ENCODE measurements at places on chromosomes 12 and 14.

GRCh38 chr14:79614448-79614847 lies 596.9 kb downstream of the DIO2 start:
- DNase-seq = no peak

- DNase-seq = no peak
Observed at GRCh38 chr12:73225941-73226340, 953.8 kb downstream of the TRHDE start.

GRCh38 chr14:83017296-83017695 lies 1483.6 kb upstream of the SEL1L start:
- DNase-seq = no peak

DNA sequence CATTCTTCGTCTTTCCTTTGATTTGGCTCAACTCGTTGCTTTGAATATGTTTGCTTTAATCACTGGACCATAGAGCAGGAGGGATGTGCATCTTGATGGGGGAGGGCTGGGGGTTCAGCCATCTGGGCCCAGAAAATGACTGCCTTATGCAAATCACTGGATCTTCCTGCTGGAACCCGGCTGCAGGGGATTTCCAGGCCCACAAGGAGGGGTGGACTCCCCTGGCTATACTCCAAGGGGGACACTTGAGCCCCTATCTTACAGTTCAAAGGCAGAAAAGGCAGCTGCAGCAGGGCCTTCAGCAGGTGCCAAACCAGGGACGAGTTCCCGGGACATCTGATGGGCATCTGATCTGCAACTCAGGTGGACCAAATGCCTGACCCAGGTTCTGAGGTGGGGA lies 122.5 kb downstream of the DICER1 start:
- DNase-seq = no peak

- DNase-seq = peak; percentile 75
Observed at GRCh38 chr14:68794130-68794850, 1.4 kb upstream of the ZFP36L1 start.

- no peak for DNase-seq
Observed at GRCh38 chr14:52325630-52326029, 11.5 kb downstream of the PTGER2 start.

GRCh38 chr14:74843653-74844052 lies 32.3 kb downstream of the PROX2 start:
- DNase-seq = no peak

GRCh38 chr12:57175428-57176138 lies 28.2 kb upstream of the LRP1-AS start:
- DNase-seq = peak; percentile 90

DNA sequence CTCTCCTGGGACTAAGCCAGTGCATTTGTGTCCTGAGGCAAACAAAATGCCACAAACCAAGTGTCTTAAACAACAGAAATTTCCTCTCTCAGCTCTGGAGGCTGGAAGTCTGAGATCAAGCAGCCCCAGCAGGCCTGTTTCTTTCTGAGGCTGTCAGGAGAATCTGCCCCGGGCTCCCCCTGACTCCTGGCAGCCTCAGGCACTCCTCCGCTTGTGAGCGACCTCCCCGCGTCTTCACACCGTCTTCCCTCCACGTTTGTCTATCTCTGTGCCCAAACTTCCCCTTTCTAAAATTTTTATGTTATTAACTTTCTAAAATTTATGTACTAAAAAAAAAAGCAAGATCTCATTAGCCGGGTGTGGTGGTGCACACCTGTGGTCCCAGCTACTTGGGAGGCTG lies 59.7 kb downstream of the RIMBP2 start:
- peak; percentile 85 for DNase-seq

DNA sequence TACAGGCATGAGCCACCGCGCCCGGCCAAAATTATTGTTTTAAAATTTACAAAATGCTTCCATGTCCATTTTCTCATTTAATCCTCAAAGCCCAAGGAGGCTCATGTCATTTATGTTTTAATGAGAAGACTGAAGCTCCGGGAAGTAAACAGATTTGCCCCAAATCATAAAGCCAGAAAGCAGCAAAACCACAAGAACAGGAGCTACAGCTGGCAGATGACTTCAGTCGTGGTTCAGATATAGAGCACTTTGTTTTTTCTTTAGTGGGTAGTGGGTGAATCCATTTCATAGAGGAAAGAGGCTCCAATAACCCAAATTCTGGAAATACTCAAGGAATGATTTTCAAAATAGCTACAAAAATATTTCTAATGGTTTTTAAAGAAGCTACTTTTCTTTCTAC lies 45.4 kb upstream of the VPS33A start:
- no peak for DNase-seq

GRCh38 chr12:95200128-95200894 lies 17.0 kb downstream of the FGD6 start:
- no peak for DNase-seq

GRCh38 chr12:69583203-69583602 lies 2.1 kb upstream of the CCT2 start:
- DNase-seq = peak; percentile 73

DNA sequence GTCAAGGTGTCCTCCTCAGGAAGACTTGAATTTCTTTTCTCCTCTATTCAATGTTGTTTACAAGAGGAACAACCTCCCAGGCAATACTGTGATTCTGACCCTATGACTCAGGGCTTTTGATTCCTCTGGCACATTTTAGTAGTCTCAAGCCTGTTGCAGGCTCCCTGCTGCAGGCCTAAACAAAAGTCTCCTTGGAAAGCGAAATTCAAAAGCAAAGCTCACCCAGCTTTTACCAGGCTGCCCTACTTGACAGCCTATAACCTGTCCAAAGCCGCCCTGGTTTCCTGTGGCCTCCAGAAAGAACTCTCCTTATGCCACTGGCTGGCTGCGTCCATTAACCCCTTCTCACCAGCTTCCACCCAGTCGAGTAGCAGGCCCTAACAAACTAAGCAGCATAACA lies 11.6 kb downstream of the FGD6 start:
- peak; percentile 77 for DNase-seq

GRCh38 chr14:95253039-95253630 lies 66.6 kb downstream of the CLMN start:
- DNase-seq = no peak

GRCh38 chr14:27065886-27066285 lies 468.1 kb upstream of the NOVA1 start:
- DNase-seq = no peak
